ENCODE measurements at places on chromosomes 1 and 21. TPM values are rescaled to one million over a fixed set of nuclear protein-coding genes. Genes with fewer than 3 reads are reported as not detected.
A peak's percentile ranks its signal among the peaks of the same experiment; 100 is the strongest.

GRCh38 chr1:231278100-231278790 is 37.2 kb downstream of the GNPAT start:
- no peak for DNase-seq

DNA sequence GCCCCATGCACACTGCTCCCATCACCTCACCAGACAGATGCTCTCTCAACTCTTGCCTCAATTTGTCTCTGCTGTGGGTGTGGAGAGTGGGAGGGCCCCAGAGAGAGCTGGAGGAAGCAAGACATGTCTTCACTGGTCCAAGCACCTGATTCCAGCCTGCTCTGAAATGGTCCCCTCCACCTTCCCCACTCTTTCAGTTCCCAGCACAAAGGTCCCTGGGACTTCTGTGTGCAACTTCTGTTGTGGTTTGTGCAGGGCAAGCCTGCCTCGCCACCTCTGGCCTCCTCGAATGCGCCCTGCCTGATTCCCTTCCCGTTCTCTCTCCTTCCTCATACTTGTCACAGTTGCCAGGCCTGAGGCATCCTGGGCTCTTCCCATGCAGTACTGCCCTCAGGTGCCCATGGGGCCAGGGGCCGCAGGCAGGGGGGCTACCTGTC is 119.3 kb downstream of the SYT2 start:
- no peak for DNase-seq

Gene SH3BGR
- 1.5 TPM for total RNA-seq

GRCh38 chr21:35084869-35085268 is 35.8 kb upstream of the RUNX1 start:
- DNase-seq: no peak

Gene ATAD3C
- 10.2 TPM for total RNA-seq

- no peak for DNase-seq
Observed at GRCh38 chr1:38088366-38088765, 41.8 kb upstream of the POU3F1 start.

- peak; percentile 68 for DNase-seq
Observed at GRCh38 chr1:100353071-100353801, 930 bp downstream of the CDC14A start.

Gene PRR9
- not detected for total RNA-seq

- DNase-seq: no peak
Observed at GRCh38 chr1:11794446-11795237, 11.1 kb downstream of the MTHFR start.

DNA sequence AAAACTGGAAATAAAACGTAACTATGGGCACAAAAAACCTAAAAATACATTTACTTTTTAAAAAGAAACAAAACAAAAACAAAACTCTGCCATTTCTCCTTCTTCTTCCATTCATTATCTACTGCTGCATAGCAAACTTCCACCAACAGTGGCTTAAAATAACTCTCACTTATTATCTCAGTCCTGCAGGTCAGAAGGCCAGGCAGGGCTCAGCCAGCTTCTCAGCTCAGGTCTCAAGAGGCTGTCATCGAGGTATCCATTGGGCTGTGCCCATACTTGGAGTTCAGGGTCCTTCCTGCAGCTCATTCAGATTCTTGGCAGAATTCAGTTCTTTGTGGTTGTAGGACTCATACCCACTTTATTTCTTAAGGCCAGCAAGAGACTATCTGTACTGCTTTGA is 352.7 kb upstream of the PLD5 start:
- DNase-seq: no peak

GRCh38 chr1:81757398-81758020 is 43.2 kb upstream of the ADGRL2 start:
- DNase-seq: no peak

Gene FAM131C
- 1.1 TPM for total RNA-seq

Gene C1orf115
- 30.5 TPM for total RNA-seq

DNA sequence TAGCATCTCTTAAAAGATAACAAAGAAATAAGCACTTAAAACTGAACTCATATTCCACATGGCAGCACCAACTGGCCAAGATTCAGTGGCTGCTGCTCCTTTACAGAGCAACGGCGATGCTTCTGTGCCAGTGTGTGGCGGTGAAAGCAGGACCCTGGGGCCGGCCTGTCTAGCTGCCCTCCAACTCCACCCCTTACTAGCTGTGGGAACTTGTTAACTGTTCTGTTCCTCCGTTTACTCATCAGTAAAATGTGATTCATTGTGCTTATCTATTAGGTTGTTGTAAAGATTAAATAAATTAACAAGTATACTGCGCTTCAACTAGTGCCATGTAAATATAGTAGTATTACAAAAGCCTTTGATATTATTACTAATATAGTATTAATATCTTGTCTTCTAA is 133.2 kb downstream of the GDAP2 start:
- no peak for DNase-seq

Gene C1QC
- not detected for total RNA-seq

DNA sequence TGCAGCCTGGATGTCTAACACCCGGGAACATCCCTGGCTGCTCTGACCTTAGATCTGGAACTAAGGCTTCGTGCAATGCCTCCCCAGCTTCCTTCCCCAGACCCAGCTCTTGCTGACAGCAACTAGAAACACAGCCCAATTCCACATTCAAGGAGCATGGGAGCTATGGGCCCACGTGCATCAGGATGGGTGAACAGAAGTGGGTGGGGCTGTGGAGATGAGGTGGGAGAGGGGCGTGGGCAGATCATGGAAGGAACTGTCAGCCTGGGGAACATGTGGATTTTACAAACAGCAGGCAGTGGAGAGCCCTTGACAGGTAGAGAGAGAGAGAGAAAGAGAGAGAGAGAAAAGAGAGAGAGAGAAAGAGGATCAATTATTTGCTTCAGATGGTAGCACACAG is 231.6 kb downstream of the MATN1 start:
- no peak for DNase-seq

DNA sequence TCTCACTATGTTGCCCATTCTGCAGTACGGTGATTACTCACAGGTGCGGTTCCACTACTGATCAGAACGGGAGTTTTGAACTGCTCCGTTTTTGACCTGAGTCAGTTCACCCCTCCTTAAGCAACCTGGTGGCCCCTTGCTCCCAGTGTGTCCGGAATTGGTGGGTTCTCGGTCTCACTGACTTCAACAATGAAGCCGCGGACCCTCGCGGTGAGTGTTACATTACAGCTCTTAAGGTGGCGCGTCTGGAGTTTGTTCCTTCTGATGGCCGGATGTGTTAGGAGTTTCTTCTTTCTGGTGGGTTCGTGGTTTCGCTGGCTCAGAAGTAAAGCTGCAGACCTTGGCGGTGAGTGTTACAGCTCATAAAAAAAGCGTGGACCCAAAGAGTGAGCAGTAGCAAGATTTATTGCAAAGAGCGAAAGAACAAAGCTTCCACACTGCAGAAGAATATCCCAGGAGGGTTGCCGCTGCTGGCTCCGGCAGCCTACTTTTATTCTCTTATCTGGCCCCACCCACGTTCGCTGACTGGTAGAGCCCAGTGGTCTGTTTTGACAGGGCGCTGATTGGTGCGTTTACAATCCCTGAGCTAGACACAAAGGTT is 17.6 kb upstream of the PARP1 start:
- DNase-seq: no peak

GRCh38 chr1:2778220-2778592 is 23.3 kb downstream of the TTC34 start:
- DNase-seq: no peak
